Spleen (tissue), 13 donors: ENCODE measurements at places on chromosomes 1 and 21. TPM values are rescaled to one million over a fixed set of nuclear protein-coding genes. Genes with fewer than 3 reads are reported as not detected.

Gene MYCL
- 1.2 TPM for polyA plus RNA-seq

Gene BMP8B
- 0.20 TPM for polyA plus RNA-seq

Gene RHCE
- not detected for polyA plus RNA-seq

Gene NMNAT2
- 0.10 TPM for polyA plus RNA-seq

Gene LRP8
- 2.0 TPM for polyA plus RNA-seq

- DNase-seq, result no peak
Measured at GRCh38 chr1:221712198-221712684, 29.6 kb downstream of the DUSP10 start.

- no peak for DNase-seq
Measured at GRCh38 chr1:195721210-195721971, 886.8 kb downstream of the KCNT2 start.

DNA sequence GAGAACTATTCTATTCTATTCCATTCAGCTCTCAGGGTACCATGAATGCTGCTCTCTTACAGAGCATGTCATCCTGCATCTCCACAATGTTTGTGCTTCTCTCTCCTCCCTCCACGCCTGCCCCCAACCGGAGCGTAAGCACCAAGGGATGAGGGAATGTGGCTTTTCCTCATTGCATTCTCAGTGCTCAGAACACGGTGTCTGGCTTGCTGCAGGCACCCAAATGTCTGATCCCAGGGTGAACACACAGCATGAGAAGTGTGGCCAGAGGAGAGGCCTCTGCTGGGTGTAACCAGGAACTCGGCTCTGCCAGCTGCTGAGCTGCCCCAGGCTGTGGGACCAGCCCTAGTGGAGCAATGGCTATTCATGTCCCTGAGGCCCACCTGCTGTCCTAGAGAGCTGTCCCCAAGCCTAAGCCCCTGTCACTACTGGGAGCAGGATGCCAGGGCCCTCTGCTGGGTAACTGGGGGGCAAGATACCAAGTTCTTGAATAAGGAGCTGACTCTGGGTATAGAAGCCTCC is 38.3 kb downstream of the OLFML2B start:
- no peak for DNase-seq

GRCh38 chr1:167427848-167428247 is 90.5 kb downstream of the CD247 start:
- DNase-seq, result no peak

DNA sequence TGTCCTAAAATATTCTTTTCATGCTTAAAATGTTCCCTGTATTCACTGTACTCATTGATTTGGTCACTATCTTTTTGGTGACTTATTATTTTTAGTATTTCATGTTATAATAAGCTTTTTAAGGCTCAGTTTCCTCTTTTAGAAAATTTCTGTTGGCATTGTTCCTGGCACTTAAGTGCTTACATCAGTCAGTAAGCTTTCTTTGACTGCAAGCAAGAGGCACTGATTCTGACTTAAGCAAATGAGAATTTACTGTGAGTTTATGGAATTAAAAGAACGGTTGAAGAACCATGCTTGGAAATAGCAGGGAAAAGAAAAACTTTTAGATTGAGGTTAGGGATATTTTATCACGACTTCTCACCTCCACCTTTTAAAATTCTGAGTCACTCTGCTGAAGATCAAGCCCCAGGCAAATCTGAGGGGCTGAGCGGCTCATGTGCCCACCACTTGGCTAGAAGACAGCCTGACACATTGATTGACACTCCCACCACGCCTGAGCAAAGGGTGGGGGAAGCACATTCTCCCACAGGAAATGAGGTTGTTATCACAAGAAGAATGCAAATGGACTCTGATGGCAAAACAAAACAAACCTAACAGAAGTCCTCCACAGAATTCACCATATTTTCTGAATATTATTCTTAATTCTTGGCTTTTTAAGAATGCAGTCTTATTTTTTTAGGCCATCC is 102.8 kb downstream of the KCTD3 start:
- DNase-seq, result no peak

DNA sequence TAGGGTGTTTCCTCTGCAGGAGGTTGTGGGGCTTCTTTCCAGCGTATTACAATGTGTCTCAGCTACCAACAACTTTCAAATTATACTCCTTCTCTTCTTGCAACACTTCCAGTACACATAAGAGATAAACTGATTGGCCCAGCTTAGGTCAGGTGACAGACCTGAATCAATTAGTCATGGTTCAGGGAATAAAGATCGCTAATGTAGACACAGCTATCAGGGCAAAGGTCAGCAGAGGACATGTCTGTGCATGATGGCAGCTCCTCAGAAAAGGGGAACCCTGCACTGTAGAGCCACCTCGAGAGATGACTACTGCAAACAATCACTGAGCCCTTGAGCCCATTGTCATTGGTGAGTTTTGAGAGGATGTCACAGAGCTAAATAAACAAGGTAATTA is 36.8 kb upstream of the PKN2 start:
- no peak for DNase-seq

DNA sequence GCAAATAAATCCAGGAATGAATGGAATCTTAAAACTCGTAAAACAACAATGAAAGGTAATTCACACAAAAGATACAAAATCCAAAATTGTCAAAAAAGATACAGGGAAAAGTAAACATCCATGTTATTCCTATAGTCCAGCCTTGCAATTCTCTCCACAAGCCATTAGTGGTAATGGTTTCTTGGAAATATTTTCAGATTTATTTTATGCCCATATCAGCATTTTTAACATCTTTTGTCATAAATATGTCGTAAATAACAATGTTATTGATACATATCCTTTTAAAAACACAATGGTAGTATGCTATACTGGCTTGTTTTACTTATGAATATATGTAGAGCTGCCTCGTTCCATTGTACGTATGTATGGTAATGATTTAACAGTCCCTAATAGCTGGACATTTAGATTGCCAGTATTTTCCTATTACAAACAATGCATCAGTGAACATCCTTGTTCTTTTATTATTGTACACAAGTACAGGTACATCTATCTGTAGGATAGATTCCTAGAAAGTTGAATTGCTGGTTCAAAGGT is 30.6 kb downstream of the DNTTIP2 start:
- no peak for DNase-seq

DNA sequence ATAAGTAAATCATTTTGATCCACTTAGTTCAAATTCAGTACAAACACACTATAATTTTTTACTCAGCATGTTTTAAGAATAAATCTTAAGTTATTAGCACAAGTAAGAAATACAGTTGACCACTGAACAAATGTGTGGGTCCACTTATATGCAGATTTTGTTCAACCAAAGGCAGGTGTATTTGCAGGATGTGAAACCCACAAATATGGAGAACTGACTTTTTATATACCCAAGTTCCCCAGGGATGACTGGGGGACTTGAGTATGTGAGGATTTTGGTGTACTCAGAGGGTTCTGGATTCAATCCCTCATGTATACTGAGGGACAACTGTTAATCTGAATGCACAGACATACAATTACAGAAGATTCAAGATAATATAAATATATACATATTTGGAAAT is 25.7 kb upstream of the ERICH3 start:
- DNase-seq, result no peak

DNA sequence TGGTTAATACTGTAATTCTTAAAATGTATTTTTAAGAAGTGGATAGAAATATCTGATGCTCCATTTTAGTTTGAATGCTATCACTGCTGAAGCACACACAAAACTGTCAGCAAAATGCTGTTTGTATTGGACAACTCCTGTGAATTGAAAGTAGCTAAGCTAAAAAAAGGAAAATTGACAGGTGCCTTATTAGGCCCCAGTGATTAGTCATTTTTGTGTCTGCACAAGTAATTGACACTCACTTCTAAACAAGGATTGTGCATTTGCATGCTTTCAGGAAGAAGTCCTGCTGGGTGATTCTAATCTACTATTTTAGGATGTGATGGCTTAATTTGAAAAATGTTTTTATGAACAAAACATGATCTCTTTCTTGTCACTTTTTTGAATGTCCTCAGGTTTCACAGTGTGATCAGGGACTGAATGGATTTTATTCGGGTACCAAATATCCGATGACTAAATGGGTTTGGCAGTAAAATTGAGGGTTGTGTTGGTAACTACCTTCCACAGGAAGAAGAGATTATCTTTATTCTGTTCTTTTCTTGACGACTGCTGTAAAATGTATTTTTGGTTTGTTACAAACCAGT is 13.0 kb upstream of the MAP3K7CL start:
- no peak for DNase-seq

GRCh38 chr21:40829791-40830190 is 17.2 kb downstream of the DSCAM start:
- no peak for DNase-seq

GRCh38 chr1:7519861-7520395 is 251.2 kb upstream of the VAMP3 start:
- DNase-seq, result peak; percentile 30
